ENCODE measurements at places on chromosomes 4 and X. TPM values are rescaled to one million over a fixed set of nuclear protein-coding genes. Genes with fewer than 3 reads are reported as not detected.

GRCh38 chrX:152968193-152968592 is 25.7 kb downstream of the PNMA5 start:
- no peak for DNase-seq
- H3K27ac ChIP-seq, result no peak overlapping the region
- no peaks in the 10 kb centered on the region for H3K4me1 ChIP-seq
- no peaks in the 10 kb centered on the region for H3K36me3 ChIP-seq
- no peak overlapping the region for H3K4me3 ChIP-seq

- no peaks in the 10 kb centered on the region for H3K4me1 ChIP-seq
- no peaks in the 10 kb centered on the region for H3K36me3 ChIP-seq
- H3K27me3 ChIP-seq, result no peaks in the 10 kb centered on the region
- no peak for DNase-seq
- H3K27ac ChIP-seq, result no peak overlapping the region
Observed at GRCh38 chrX:43661521-43662240, 5.6 kb downstream of the MAOA start.

- no peak overlapping the region for H3K27ac ChIP-seq
- no peaks in the 10 kb centered on the region for H3K27me3 ChIP-seq
- no peaks in the 10 kb centered on the region for H3K36me3 ChIP-seq
Observed at GRCh38 chrX:123964156-123964834, 2.8 kb downstream of the STAG2 start.

DNA sequence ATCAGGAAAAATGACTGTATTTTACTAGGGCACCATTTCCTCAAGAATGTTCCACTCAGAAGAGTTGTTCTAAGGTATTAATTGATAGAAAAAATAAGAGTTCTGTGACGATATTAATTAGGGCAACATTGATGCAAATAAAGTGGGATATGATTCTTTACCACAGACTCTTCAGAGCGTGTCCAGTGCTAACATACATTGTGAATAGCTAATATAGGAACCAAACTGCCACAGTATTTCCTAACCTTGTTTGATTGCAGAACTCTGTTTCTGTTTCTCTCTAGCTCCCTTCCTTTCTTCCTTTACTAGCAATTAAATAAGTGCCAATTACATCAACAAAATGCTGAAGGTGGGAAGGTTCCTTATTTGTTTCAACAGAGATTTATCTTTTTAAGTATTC is 154.1 kb upstream of the CPEB2 start:
- no peak overlapping the region for H3K27ac ChIP-seq
- DNase-seq, result no peak

Gene IQCM
- total RNA-seq, result not detected

Gene NDNF
- 3.7 TPM for total RNA-seq

Data from aorta (tissue), 5 donors.